ENCODE measurements at places on chromosomes 16 and 17. TPM values are rescaled to one million over a fixed set of nuclear protein-coding genes. Genes with fewer than 3 reads are reported as not detected.

LGALS3BP gene
- 156 TPM for polyA plus RNA-seq

PAQR4 gene
- polyA plus RNA-seq, result 8.6 TPM

SLC13A2 gene
- 24.5 TPM for polyA plus RNA-seq

TRPV3 gene
- 1.1 TPM for polyA plus RNA-seq

SPNS2 gene
- polyA plus RNA-seq, result 44.7 TPM
